ENCODE measurements at places on chromosomes 1 and 21. TPM values are rescaled to one million over a fixed set of nuclear protein-coding genes. Genes with fewer than 3 reads are reported as not detected.

Gene TDRD10
- total RNA-seq, result not detected

DNA sequence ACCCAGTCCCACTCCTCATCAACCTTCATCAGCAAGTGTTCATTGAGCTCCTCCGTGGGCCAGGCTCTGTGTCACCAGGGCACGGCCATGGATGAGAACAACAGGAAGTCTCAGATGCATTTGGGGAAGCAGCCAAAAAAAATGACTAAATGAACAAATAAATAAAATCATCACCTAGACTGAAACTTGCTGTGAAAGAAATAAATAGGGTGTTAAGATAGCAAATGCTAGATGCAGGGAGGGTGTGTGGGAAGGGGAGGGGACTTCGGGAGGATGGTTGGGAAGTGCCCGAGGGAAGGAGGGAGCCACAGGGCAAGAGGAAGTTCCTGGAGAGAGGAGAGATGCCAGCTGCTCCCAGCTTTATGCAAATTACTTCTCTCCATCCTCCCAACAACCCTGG is 696.7 kb downstream of the PTPRU start:
- peaks cover 13% of the 10 kb centered on the region for H3K27me3 ChIP-seq
- no peaks in the 10 kb centered on the region for H3K4me1 ChIP-seq
- no peak overlapping the region for H3K27ac ChIP-seq
- DNase-seq, result no peak
- H3K36me3 ChIP-seq, result no peaks in the 10 kb centered on the region

GRCh38 chr1:172408958-172409357 is 11.5 kb upstream of the C1orf105 start:
- no peaks in the 10 kb centered on the region for H3K27me3 ChIP-seq
- no peak overlapping the region for H3K27ac ChIP-seq
- no peaks in the 10 kb centered on the region for H3K36me3 ChIP-seq
- H3K4me3 ChIP-seq, result no peak overlapping the region

DNA sequence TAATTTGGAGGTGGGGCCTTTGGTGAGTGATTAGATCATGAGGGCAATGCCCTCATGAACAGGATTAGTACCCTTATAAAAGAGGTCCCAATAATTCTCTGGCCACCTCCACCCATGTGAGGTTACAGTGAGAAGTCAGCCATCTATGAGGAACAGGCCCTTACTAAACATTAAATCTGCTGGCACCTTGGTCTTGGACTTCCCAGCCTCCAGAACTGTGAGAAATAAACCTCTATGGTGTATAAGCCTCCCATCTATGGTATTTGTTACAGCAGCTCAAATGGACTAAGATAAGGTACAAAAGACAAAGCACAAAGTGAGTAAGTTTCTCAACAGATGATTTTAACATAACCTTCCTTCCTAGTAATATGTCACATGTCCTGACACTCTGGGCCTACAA is 22.3 kb downstream of the NRIP1 start:
- H3K36me3 ChIP-seq, result peaks cover 35% of the 10 kb centered on the region
- no peak overlapping the region for H3K4me3 ChIP-seq
- H3K27ac ChIP-seq, result no peak overlapping the region
- DNase-seq, result no peak
- H3K27me3 ChIP-seq, result no peaks in the 10 kb centered on the region

DNA sequence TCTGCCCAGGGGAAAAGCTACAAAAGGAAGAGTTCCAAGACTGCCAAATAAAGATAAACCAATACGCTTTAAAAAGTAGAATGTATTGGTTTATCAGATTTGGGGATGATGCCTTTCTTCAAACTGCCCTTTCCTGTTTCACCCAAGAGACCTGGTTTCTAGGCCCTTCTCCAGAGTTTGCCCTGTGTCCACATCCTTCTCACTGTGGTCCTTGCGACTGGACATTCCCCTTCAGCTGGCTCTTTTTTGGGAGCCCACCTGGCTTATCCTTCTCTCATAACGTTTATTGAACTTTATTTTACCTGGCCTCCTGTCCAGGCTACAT is 490 bp upstream of the CZIB start:
- DNase-seq, result no peak
- H3K36me3 ChIP-seq, result no peaks in the 10 kb centered on the region
- peaks cover 24% of the 10 kb centered on the region for H3K4me1 ChIP-seq
- peak overlapping the region; percentile 95 for H3K27ac ChIP-seq

- no peaks in the 10 kb centered on the region for H3K36me3 ChIP-seq
- H3K4me3 ChIP-seq, result no peak overlapping the region
- peaks cover 15% of the 10 kb centered on the region for H3K4me1 ChIP-seq
- H3K27me3 ChIP-seq, result peaks cover 77% of the 10 kb centered on the region
- H3K27ac ChIP-seq, result no peak overlapping the region
- no peak for DNase-seq
These were observed 12.4 kb upstream of the TBX15 start for GRCh38 chr1:119000371-119001180.

DNA sequence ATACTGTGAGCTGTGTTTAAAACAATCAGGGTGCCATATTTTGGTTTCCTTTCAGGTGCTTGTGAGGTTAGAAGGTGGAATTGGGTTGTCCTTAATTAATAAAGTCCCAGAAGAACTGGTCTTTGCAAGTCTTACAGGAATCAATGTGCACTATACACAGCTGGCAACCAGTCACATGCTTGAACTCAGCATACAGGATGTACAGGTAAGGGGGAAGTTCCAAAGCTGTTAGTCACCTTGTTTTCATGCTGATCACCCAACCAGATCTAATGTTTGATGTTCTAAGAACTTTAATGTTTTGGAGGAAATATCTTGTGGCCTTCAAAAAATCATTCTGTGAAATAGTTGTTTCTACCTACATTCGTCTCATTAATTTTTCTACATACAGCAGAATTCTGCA is 156.3 kb downstream of the VPS13D start:
- no peaks in the 10 kb centered on the region for H3K27me3 ChIP-seq
- H3K27ac ChIP-seq, result peak overlapping the region; percentile 80
- no peak overlapping the region for H3K4me3 ChIP-seq
- H3K36me3 ChIP-seq, result peaks cover 61% of the 10 kb centered on the region
- peaks cover 43% of the 10 kb centered on the region for H3K4me1 ChIP-seq
- DNase-seq, result peak; percentile 68

Measured in activated naive CD4-positive, alpha-beta T cell treated with anti-CD3 and anti-CD28 coated beads for 36 hours (primary cell).